ENCODE measurements at places on chromosomes 5 and 9.

DNA sequence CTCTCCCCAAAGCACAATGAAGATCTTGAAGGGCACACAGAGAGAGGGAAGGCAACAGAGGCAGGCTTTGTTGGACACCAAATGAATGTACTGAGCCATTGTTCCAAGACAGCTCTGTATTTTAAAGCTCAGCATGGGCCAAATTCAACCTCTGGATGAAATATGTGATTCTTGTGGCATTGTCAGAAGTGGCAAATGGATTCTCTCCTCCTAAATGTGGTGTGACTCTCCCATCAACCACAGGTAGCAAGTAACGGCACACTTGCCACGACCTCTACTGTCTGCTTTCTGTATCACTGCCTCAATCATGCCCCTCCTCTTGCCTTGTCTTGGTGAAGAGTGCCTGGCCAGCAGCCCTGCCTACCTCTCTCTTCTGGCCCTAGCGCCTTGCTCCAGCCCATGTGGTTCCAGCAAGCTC is 6.1 kb upstream of the MOB3B start:
- peaks cover 24% of the 10 kb centered on the region for H3K4me1 ChIP-seq
- DNase-seq = no peak
- no peak overlapping the region for H3K4me3 ChIP-seq
- H3K27me3 ChIP-seq = no peaks in the 10 kb centered on the region
- H3K27ac ChIP-seq = no peak overlapping the region
- H3K36me3 ChIP-seq = no peaks in the 10 kb centered on the region

- H3K36me3 ChIP-seq = no peaks in the 10 kb centered on the region
- peak overlapping the region; percentile 70 for H3K27ac ChIP-seq
- no peak for DNase-seq
- no peak overlapping the region for H3K4me3 ChIP-seq
- no peaks in the 10 kb centered on the region for H3K27me3 ChIP-seq
These were observed 99.5 kb downstream of the VPS13A start for GRCh38 chr9:77276799-77277198.

- H3K27ac ChIP-seq = no peak overlapping the region
- H3K27me3 ChIP-seq = peaks cover 65% of the 10 kb centered on the region
- H3K4me1 ChIP-seq = peaks cover 10% of the 10 kb centered on the region
- peak; percentile 29 for DNase-seq
These were observed 80.8 kb downstream of the NTNG2 start for GRCh38 chr9:132242621-132243155.

- no peak overlapping the region for H3K27ac ChIP-seq
- no peaks in the 10 kb centered on the region for H3K27me3 ChIP-seq
- peaks cover 18% of the 10 kb centered on the region for H3K4me1 ChIP-seq
- H3K4me3 ChIP-seq = no peak overlapping the region
- DNase-seq = no peak
These were observed 23.2 kb upstream of the TERT start for GRCh38 chr5:1317921-1318565.

GRCh38 chr9:69307446-69308205 is 17.4 kb upstream of the ENTREP1 start:
- no peaks in the 10 kb centered on the region for H3K4me1 ChIP-seq
- no peaks in the 10 kb centered on the region for H3K36me3 ChIP-seq
- DNase-seq = peak; percentile 44
- H3K27me3 ChIP-seq = peaks cover 13% of the 10 kb centered on the region
- H3K27ac ChIP-seq = peak overlapping the region; percentile 56

- DNase-seq = peak; percentile 67
- H3K4me1 ChIP-seq = peaks cover 29% of the 10 kb centered on the region
- no peak overlapping the region for H3K4me3 ChIP-seq
- H3K36me3 ChIP-seq = peaks cover 51% of the 10 kb centered on the region
- no peak overlapping the region for H3K27ac ChIP-seq
These were observed 5.1 kb downstream of the MGAT4B start for GRCh38 chr5:179801304-179802206.

DNA sequence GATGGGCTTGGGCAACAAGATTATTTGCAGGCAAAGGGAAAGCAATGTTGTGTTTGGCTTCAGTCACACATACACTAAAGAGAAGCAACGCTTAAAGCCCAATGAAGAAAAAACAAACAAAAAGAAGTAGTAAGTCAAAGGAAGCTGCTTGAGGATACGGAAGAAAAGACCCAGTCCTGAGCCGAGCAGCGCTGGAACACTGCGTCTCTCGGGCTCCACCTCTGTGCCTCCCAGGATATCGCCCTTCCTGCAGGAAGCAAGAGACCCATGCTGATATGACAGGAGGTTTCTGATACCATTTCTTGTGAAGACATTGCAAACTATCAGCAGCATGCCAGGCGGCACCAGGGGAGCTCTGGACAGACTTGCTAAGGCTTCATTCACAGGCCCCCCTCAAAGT is 9.9 kb downstream of the GNAQ start:
- H3K4me1 ChIP-seq = peaks cover 3% of the 10 kb centered on the region
- no peaks in the 10 kb centered on the region for H3K27me3 ChIP-seq
- H3K4me3 ChIP-seq = no peak overlapping the region

- no peak overlapping the region for H3K4me3 ChIP-seq
- no peaks in the 10 kb centered on the region for H3K27me3 ChIP-seq
- DNase-seq = no peak
- H3K36me3 ChIP-seq = no peaks in the 10 kb centered on the region
These were observed 469.0 kb upstream of the MEF2C start for GRCh38 chr5:89351975-89352374.

GRCh38 chr9:131554843-131555351 is 9.6 kb downstream of the PRRT1B start:
- H3K27ac ChIP-seq = no peak overlapping the region
- H3K36me3 ChIP-seq = no peaks in the 10 kb centered on the region
- no peak for DNase-seq
- H3K27me3 ChIP-seq = peaks cover 19% of the 10 kb centered on the region
- no peak overlapping the region for H3K4me3 ChIP-seq
